ENCODE measurements at places on chromosomes 4 and X.

DNA sequence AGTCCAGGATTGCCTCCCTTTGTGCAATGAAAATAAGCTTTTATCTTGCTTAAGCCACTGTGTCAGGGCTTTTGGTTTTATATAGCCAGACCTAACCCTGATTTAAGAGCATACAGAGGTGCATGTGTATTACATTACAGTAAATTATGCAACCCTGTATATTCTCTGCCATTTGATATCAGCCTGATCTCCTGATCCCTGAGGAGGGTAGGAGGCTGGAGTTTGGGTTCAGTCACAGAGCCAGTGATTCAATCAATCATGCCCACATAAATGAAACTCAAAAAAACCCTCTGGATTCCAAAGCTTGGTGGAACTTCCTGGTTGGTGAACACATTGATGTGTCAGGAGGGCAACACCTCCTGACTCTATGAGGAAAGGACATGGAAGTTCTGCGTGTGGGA, 7.3 kb upstream of the KLHL8 start:
- no peak for DNase-seq

- DNase-seq: no peak
Observed at GRCh38 chr4:5883916-5884315, 9.0 kb downstream of the CRMP1 start.

GRCh38 chrX:53239474-53239873, 14.5 kb upstream of the KDM5C start:
- DNase-seq: no peak

DNA sequence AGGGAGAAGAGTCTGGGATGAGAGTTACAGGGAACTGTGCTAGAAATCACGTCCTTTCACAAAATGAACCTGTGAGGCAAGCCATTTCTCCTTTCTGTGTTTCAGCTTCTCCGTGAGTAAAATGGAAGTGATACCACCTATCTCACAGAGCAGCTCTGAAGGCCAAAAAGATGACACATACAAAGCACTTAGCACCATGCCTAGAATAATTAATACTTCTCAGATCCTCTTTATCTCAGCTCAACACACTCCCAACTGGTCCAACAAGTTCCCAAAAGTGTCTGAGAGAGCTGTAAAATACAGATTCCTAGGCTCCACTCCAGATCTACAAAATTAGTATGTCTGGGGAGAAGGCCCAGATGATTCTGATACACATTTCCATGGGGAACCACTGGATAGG, 38.3 kb downstream of the LHFPL1 start:
- DNase-seq: no peak

DNA sequence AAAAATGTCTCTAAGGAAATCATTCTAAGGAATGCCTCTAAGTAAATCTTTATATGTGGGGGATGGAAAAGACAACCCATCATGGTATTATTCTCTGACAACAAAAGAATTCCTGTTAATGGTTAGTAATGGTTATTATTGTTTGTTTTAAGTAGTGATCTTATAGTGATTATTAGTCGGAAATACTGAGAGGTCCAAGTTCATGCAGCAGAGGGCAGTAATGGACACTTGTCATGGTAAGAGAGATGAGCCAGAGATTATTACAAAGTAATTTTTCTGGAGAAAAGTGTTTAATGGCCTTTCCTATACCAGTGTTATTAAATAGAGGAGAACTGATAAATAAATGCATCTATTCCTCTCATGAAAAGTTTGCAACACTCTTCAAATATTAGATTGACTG, 8.1 kb upstream of the DKK2 start:
- no peak for DNase-seq

- DNase-seq: no peak
Observed at GRCh38 chr4:102624505-102624904, 123.3 kb downstream of the NFKB1 start.

DNA sequence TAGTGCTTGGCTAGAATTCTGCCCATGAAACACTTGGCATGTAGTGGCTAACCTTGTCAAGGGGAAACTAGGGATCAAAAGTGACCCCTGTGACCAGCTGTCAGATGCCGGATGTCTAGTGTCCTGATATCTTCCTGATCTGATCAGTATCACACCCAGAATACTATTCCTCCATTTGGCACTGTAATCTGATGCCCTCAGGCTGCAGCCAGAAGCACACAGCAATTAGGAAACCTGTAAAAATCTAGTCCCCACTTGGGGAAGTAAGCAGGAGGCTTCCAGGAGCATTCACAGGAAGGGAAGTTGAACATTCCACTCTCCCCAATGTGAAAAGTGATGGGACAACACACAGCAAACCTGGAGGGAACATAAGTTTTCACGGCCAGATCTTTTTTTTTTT, 125.1 kb downstream of the HS6ST2 start:
- no peak for DNase-seq

GRCh38 chr4:176406736-176407135, 87.0 kb downstream of the SPCS3 start:
- no peak for DNase-seq

GRCh38 chr4:15343000-15343399, 84.8 kb upstream of the C1QTNF7 start:
- no peak for DNase-seq

GRCh38 chrX:71909956-71910355, 689 bp upstream of the NHSL2 start:
- DNase-seq: no peak

DNA sequence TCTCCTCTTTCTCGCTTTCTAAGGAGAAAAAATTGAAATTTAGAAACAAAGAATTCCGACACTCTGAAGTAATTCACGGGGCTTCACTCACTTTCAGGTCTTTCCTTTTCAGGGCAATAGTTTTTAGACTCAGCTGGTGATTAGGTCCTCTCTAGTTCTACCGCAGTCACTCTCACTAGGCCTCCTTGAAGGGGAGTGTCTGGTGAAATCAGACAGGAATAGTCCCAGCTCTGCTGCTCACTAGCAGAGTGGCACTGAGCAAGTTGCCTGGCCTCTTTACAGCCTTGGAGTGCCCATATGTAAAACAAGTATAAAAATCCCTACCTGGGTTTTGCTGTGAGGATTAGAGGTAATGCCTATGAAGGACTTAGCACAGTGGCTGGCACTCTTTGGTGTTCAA, 64.1 kb downstream of the NEUROG2 start:
- no peak for DNase-seq

DNA sequence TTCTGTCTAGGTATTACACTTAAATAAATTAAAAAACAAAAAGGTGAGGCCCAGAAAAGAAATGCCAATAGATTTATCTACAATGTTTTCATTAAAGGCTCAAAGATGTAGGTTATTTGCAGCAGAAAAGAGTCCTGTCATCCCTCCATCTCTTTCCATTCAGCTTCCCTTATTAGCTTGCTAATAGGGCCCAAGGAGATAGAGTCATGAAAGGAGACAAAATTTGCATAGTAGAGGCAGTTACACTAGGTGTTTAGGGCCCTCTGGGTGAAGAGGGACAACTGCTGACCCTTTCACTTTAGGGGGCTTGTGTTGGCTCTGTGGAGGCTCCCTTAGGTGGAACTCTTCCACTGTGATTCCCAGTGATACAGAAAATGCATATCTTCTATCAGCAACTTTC, 58.4 kb upstream of the TACR3 start:
- DNase-seq: no peak

GRCh38 chr4:82360298-82361177, 13.3 kb downstream of the HNRNPD start:
- no peak for DNase-seq

- no peak for DNase-seq
Observed at GRCh38 chrX:110415440-110416170, 57.0 kb downstream of the RTL9 start.

DNA sequence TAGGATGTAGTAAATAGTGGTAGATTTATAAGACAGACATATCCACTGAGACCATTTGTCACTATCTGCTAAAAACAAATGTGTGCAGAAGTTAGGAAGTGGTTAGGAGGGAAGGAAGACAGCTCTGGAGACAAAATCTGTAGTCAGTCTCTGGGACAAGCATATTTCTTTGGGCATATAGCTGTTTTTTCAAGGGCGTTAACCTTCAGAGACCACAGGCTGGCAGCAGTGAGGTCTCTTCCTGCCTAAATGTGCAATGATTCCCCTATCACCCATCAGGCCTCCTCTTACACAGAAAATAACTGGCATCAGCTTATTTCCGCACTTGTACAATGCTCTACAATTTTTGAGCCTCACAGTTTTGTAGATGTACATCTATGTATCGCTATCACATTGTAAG, 6.5 kb downstream of the TMEM150C start:
- DNase-seq: no peak

DNA sequence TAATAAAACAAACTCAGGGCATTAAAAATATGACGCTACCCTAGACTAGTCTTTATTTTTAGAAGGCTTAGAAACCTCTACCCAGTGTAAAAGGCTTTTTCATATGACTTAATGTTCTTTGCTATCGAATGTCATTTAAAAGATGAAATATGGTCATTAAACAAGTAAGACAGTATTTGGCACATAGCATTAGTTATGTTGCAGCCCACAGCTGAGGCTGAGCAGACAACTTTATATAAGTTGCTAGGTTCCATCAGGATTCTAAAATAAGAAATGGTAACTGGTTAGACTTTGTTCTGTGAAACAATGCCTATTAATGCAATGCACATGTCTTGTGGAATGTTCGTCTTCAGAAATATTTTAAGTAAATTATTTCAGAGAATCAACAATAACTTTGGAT, 10.4 kb upstream of the PRSS12 start:
- no peak for DNase-seq

- DNase-seq: no peak
Observed at GRCh38 chrX:81257817-81258216, 55.9 kb downstream of the SH3BGRL start.
